ENCODE measurements at places on chromosomes 5 and 9. TPM values are rescaled to one million over a fixed set of nuclear protein-coding genes. Genes with fewer than 3 reads are reported as not detected.

DNA sequence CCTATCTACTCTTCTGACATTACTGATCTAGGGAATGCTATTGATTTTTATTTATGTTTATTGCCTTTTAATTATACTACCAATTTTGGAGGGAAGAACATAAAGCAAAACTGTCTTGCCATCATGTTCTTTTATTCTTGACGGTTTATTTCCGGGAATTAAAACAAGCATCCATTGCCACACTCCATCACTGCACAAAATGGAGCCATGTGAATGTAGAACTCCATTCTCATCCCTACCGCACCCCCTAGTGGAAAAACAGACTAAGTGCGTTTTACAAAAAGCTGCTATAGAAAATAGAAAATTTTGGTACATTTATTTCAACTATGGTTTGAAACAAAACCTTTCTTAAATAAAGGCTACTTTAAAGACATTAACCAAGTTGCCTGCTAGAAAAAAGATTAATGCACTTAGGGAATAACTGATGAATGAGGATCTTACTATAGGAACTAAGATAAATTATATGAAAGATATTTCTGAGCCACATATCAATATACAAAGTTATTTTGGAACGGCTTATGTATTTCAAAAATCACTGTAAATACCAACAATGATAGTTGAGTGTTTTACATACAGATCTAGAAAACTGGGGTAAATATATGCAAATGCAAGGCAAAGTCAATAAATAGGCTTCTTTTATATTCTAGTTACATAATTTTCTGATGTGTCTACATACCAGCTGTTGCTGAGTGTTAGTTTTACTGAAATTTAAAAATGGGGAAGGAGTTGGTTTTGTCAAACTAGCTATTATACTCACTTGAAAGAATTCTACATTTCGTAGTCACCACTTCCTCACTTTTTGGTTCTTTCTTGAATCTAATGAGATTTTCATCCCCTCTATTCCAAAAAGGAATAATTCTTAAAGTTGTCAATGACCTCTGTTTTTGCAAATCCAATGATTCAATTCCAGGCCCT lies 26.5 kb downstream of the OXCT1 start:
- peak; percentile 29 for DNase-seq

DNA sequence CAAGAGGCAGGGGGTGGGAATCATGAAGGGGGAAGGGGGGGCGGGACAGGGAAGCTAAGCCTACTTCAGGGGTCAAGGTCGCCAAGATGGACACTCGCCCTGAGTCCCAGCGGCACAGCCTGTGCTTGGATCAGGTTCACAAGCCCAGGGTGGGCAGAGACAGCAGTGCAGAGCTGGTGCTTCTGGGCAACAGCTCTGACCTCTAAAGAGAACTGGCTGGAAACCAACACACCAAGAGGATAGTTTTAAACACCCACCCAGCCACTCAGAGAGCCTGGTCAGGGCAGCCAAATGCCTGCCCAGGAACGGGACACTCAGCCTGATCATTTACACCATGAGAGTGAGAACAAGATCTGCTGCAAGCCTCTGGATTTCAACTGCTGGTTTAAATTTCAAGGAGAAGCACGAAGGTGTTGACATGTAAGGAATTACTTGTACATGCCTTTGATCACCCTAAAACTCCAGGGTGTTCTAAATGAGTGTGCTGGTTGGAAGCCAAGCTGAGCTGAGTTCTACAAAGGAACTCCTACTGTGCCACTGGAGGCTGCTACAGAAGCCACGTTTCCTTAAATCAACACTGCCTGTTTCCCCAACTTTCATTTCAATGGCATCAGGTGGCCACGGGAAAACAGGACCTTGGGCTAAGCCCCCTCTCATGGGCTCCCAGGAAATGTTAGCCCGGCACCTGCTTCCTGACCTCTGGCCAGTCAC lies 91.5 kb downstream of the TTLL11 start:
- DNase-seq, result no peak

DNA sequence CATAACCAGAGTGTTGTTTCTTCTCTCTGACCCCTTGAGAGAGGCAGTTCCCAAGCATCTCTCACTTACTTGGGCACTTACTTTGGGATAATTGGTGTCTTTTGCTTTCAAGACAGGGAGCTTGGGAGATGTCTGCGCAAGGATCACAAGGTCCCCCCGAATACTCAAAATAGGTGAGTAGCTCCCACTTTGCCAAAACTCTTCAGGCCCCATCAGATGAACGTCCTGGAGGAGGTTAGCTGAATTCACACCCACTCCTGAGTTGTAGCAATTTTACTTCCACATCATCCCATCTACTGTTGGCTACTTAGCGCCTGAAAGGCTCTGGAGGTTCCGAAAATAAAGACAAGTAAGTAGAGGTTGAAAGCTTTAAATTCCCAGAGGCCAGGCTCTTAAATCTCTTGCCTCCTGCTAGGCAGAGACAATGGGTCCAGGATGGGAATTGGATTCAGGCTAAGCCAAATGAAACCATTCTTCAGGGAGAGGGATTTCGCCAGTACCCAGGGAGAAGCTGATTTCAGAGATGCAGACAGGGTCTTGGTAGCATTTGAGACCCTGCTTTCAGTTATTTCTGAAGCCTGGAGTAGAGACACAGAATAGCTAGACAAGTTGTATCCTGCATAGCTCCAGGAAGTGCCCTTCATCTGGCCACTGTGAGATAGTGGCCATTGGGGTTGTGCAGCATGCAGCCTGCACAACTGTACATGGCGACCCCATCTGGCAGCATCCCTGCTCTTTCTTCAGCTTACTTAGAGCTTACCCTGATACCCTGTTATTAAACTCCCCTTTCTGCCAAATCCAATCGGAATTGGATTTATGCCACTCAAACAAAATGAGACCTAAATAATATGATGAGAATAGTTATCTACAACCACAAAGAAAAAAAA lies 60.1 kb downstream of the BOD1 start:
- DNase-seq, result no peak

Gene RLN1
- 0.48 TPM for polyA plus RNA-seq

GRCh38 chr5:73986729-73987128 lies 360.7 kb downstream of the ARHGEF28 start:
- DNase-seq, result no peak

DNA sequence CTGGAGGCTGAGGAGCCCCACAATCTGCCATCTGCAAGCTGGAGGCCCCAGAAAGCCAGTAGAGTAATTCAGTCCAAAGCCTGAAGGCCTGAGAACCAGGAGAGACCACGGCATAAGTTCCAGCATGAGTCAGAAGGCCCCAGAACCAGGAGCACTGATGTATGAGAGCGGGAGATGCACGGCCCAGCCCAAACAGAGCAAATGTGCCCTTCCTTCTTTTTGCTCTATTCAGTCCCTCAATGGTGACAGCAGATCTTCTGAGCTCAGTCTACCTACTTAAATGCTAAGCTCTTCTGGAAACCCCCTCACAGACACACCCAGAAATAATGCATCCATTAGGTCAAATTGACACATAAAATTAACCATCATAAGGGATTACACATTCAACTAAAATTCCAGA lies 277.6 kb downstream of the ATPSCKMT start:
- DNase-seq, result no peak

Gene C5orf52
- polyA plus RNA-seq, result not detected

Gene BAG1
- 79.5 TPM for polyA plus RNA-seq

Gene FST
- 30.2 TPM for polyA plus RNA-seq

DNA sequence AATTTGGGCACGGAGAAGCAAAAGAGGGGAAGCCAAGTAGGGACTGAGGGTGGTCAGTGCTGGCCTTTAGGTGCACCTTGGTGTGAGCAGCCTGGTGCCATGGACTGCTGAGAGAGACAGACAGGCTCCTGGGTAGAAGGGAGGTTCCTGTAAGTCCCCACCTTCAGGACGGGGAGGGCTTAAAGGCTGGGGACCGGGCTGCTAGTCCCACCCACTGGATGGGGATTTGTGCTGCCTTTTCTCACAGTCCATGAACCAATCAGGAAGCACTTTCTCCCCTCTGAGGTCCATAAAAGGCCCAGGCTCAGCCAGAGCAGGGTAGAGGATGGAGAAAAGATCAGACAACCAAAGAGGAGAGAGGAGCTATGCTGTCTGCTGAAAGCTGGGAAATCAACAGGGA lies 15.2 kb downstream of the CDC25C start:
- no peak for DNase-seq

DNA sequence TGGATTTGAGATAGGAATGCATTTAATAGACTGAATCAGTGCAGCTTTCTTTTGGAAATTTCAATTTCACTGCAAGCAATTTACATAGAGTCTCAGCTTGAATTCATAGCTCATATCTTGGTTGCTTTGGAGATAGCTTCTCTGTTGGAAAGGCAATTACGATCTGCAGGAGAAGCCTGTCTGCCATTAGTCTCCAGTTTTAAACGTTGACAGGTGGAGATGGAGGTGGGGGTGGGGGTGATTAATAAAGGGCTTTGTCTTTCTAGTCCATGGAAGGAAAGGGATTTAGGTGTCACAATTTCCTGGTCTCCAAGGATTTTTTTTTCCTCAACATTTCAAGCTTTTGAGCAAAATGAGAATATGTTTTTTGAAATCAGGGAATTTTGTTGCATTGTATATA lies 184.7 kb downstream of the CARTPT start:
- no peak for DNase-seq

DNA sequence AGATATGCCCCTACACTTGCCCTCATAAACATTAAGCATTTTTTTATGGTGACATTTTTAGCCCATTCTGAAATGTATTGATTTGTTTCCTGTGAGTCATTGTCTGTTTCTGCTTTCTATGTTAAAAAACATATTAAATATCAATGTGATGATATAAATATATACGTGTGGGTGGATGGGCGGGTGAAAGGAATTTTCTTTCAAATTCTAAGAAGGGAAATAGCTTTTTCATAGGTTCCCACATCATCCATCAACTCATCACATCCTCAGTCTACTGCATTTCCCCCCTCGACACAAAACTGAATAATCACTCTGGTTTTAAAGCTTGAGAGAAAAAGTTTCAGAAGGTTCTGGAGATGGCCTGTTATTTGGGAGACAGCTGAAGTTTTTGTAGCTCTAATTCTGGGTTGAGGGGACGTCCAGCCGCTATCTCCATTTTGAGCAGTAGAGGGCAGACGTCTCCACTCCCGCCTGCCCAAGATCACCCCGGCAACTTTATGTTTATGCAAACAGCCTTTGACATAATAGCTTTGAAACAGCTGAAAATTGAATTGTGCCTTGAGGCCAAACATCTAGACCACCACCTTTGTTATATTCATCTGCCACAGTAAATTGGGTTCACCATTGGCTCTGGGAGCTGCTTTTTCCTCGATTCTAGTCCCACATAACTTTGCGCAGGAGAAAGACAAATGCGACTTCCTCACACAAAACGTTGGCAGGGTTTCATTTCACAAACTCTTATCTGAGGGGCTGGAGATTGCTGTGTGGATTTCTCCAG lies 216.2 kb upstream of the CLINT1 start:
- peak; percentile 76 for DNase-seq

- DNase-seq, result no peak
These were observed 52.4 kb downstream of the FANCC start for GRCh38 chr9:95264954-95265615.

DNA sequence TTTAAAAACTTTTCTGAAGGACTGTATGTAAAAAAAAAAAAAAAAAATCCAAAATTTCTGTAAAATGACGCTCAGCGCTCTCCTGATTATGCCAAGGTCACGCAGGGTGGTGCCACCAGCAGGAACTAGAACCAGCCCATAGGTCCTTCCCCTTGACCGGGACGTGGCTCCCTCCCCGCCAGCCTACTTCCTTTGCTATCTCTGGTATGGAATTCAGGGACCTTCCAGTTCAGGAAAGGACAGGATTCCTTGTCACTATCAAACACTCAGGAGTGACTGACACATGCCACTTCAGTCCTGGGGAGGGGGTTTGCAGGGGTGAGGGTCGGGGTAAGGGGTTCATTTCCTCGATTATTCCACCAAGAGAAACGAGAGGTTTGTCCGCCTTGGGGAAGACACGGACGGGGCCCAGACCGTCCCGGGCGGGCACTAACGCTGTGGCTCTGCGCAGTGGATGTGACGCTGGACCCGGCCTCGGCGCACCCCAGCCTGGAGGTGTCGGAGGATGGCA lies 18.8 kb downstream of the BTNL9 start:
- DNase-seq, result no peak

- no peak for DNase-seq
These were observed 69.3 kb downstream of the SLC1A1 start for GRCh38 chr9:4559261-4560182.

Gene PCDHA6
- polyA plus RNA-seq, result 0.16 TPM

Gene ANP32B
- 266 TPM for polyA plus RNA-seq

GRCh38 chr9:2055203-2055658 lies 40.1 kb downstream of the SMARCA2 start:
- DNase-seq, result no peak

- no peak for DNase-seq
These were observed 292.8 kb upstream of the KLF4 start for GRCh38 chr9:107782381-107782780.

Gene ZNF483
- polyA plus RNA-seq, result 4.4 TPM

Gene TSSK1B
- not detected for polyA plus RNA-seq

Gene SURF2
- 21.6 TPM for polyA plus RNA-seq

- no peak for DNase-seq
These were observed 463.3 kb downstream of the IRX1 start for GRCh38 chr5:4058899-4059298.

Gene CHMP5
- 105 TPM for polyA plus RNA-seq

- DNase-seq, result no peak
These were observed 240.2 kb upstream of the NFIL3 start for GRCh38 chr9:91663858-91664257.

Gene SGCD
- polyA plus RNA-seq, result 6.9 TPM

Gene CXXC5
- polyA plus RNA-seq, result 226 TPM

DNA sequence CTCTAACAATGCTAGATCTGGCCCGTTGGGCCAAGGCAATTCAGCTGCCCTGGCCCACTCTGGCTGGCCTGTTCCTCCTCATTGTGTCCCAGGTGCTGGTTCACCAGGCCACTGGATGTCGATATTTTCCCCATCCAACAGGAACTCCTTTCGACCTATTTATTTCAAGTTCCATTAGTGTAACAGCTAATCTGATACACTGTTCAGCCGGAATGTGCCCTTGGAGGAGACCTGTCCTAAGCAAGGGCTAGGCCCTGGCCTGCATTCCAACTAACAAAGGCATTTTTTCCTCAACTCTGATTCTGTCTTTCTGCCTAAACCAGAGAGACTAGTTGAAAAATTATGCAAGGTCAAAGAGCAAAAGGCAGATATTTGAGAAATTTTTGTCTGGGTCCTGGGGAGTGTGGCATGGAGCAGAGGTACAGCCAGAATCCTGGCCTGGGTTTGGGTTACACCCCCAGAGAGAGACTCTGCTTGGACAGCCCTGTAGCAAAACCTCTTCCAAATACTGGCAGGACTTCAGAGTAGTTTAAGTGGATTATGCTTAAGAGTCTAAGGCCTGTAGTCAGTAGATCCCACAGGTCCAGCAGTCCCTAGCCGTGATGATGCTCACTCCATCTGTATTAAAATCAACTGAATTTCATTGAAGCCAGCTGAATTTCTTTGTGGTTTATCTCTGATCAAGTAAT lies 36.1 kb downstream of the MARCHF11 start:
- DNase-seq, result no peak

DNA sequence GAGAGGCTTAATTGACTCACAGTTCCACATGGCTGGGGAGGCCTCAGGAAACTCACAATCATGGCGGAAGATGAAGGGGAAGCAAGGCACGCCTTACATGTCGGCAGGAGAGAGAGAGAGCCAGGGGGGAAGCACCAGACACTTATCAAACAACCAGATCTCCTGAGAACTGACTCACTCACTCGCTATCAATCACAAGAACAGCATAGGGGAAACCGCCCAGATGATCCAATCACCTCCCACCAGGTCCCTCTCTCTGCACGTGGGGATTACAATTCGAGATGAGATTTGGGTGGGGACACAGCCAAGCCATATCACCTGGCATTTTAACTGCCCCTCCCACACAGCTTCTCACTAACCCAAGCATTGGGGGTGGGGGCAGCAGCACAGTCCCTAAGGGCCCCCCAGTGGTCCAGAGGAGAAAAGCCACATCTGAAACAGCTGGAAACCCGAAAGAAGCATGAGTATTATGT lies 76.1 kb upstream of the ASS1 start:
- no peak for DNase-seq
